ENCODE measurements at places on chromosomes 7 and 10.

- no peaks in the 10 kb centered on the region for H3K36me3 ChIP-seq
- H3K27me3 ChIP-seq = no peaks in the 10 kb centered on the region
- no peak overlapping the region for H3K27ac ChIP-seq
Measured at GRCh38 chr7:126339813-126340212, 912.9 kb downstream of the GRM8 start.

DNA sequence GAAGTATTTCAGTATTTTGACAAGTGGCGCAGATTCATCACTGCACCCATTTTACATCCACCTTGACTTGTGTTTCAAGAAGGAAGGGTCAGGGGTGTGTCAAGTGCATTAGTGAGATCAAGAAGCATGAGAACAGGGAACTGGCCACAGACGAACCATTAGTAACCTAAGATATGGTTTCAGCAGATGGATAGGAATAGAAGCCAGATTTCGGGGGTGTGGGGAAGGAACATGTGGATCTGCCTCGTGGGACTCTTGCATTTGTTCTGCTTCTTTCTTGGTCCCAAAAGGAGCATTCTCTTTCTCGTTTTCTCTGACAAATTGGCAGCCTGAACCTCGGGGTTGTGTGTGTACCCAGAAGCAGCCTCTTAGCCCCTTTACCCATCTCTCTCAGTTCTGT, 9.6 kb downstream of the DENND2A start:
- H3K27me3 ChIP-seq = no peaks in the 10 kb centered on the region
- peaks cover 11% of the 10 kb centered on the region for H3K4me1 ChIP-seq
- H3K4me3 ChIP-seq = no peak overlapping the region

DNA sequence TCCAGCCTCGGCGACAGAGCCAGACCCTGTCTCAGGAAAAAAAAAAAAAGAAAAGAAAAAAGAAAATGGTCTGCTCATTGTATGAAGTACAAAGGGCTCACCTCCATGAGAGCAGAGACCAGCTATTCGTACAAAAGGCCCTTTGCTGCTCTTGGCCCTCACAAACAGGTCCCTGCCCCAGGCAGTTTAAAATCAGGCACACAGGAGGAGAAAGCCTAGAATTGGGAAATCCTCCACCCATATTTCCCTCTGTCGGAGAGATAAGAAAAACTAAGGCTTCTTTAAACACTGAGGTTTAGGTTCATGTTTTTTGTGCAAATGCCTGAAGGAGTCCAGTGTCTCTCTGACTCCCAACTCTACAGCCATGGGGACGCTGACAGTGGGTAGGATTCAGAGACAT, 15.1 kb downstream of the GNA12 start:
- H3K27ac ChIP-seq = no peak overlapping the region
- no peak for DNase-seq
- H3K36me3 ChIP-seq = no peaks in the 10 kb centered on the region
- H3K27me3 ChIP-seq = no peaks in the 10 kb centered on the region
- H3K4me3 ChIP-seq = no peak overlapping the region

- no peak for DNase-seq
Measured at GRCh38 chr7:155161690-155162089, 91.6 kb downstream of the HTR5A start.

GRCh38 chr7:103048833-103049232, 25.8 kb downstream of the FBXL13 start:
- H3K36me3 ChIP-seq = no peaks in the 10 kb centered on the region
- H3K27me3 ChIP-seq = no peaks in the 10 kb centered on the region
- H3K27ac ChIP-seq = no peak overlapping the region
- no peaks in the 10 kb centered on the region for H3K4me1 ChIP-seq
- no peak for DNase-seq

- no peaks in the 10 kb centered on the region for H3K27me3 ChIP-seq
- H3K4me3 ChIP-seq = no peak overlapping the region
- no peak for DNase-seq
- H3K27ac ChIP-seq = no peak overlapping the region
- no peaks in the 10 kb centered on the region for H3K4me1 ChIP-seq
Measured at GRCh38 chr10:1393481-1393880, 337.3 kb downstream of the WDR37 start.

GRCh38 chr10:132709471-132709951, 76.4 kb downstream of the NKX6-2 start:
- H3K4me1 ChIP-seq = peaks cover 9% of the 10 kb centered on the region
- H3K4me3 ChIP-seq = no peak overlapping the region
- no peaks in the 10 kb centered on the region for H3K27me3 ChIP-seq
- DNase-seq = no peak

DNA sequence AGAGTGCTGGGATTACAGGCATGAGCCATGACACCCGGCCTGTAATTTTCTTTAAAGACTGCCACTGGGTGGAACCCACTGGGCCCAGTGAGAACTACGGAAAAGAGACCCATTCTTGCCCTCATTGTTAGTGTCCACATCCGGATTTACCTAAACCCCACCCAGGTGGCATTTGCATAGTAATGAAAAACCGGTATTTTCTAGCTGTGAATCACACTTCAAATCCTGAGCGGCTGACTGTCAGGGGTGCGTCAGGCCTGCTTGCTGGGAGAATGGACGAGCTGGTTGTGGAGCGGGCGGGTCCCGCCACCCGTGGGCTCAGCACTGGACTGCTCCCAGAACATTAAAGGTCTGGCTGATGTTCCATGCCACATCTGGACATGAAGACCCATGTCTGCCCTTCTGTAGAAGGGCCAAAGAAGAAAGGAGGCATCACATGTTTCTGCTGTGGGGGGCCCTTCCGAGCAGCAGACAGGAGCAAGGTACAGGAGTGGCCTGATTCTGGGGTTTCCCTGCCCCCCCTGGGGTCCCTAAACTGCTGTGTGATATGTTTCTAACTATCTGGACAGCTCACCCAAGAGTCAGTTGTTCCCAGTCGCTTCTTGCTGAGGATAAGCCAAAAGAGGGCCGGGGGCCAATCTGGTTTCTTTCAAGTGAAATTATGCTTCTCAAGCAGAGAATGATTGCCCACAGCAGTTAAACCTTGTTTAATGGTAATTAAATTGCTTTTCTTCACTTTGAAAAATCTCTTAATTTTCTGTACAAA, 46.4 kb downstream of the KIAA1217 start:
- peaks cover 28% of the 10 kb centered on the region for H3K4me1 ChIP-seq
- no peaks in the 10 kb centered on the region for H3K36me3 ChIP-seq
- H3K4me3 ChIP-seq = peak overlapping the region; percentile 7

GRCh38 chr10:116742367-116743265, at the start of gene HSPA12A:
TSS of gene HSPA12A (minus strand) at chr10:116742566. CDS start at chr10:116742469, 97 bp downstream.
- H3K36me3 ChIP-seq = no peaks in the 10 kb centered on the region
- peak within 1 kb of the TSS; percentile 60 for H3K4me3 ChIP-seq
- peaks cover 57% of the 10 kb centered on the region for H3K27me3 ChIP-seq
- H3K4me1 ChIP-seq = no peaks in the 10 kb centered on the region
- H3K27ac ChIP-seq = no peak within 1 kb of the TSS
- peak; percentile 82 for DNase-seq

- no peaks in the 10 kb centered on the region for H3K36me3 ChIP-seq
- H3K27me3 ChIP-seq = no peaks in the 10 kb centered on the region
- no peaks in the 10 kb centered on the region for H3K4me1 ChIP-seq
- DNase-seq = no peak
- no peak overlapping the region for H3K4me3 ChIP-seq
Measured at GRCh38 chr10:71783917-71784678, 10.8 kb upstream of the VSIR start.

- no peak overlapping the region for H3K4me3 ChIP-seq
- no peaks in the 10 kb centered on the region for H3K4me1 ChIP-seq
- H3K27me3 ChIP-seq = no peaks in the 10 kb centered on the region
- H3K27ac ChIP-seq = no peak overlapping the region
- no peak for DNase-seq
Measured at GRCh38 chr10:32103721-32104120, 47.5 kb upstream of the KIF5B start.

DNA sequence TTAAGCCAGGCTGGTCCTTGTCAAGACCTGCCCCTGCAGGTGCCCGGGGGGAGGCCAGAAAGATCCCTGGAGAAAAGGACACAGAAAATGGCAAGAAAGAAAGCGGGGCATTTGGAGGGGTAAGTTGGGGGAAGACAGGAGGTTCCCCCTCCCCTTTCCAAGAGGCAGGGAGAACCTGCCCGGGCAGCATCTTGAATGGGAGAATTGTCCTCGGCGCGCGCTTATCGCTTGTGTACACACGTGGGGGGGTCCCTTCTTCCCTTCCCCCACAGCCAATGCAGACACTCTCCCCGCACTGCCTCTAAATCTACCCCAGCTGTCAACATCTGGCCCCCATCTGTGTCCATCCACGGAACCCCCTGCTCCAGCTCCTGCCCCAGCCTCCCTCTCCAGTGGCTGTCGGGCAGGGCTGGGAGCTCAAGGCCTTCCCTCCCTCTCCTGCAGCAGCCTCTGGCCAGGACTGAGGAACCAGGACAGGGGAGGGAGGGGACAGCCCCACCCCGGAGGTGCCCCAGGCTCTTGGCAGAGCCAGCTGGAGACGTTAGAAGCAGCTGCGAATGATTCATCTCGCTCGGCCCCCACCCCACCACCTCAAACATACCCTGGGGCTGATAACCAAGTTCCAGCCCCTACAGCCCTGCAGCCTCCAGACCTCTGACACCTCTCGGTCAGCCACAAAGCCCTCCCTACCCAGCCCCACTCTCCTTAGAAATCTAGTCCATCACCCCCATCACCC, 25.3 kb downstream of the EPHB4 start:
- H3K27me3 ChIP-seq = no peaks in the 10 kb centered on the region
- no peak overlapping the region for H3K27ac ChIP-seq
- DNase-seq = peak; percentile 52
- H3K36me3 ChIP-seq = peaks cover 43% of the 10 kb centered on the region
- H3K4me1 ChIP-seq = peaks cover 8% of the 10 kb centered on the region
- H3K4me3 ChIP-seq = no peak overlapping the region

DNA sequence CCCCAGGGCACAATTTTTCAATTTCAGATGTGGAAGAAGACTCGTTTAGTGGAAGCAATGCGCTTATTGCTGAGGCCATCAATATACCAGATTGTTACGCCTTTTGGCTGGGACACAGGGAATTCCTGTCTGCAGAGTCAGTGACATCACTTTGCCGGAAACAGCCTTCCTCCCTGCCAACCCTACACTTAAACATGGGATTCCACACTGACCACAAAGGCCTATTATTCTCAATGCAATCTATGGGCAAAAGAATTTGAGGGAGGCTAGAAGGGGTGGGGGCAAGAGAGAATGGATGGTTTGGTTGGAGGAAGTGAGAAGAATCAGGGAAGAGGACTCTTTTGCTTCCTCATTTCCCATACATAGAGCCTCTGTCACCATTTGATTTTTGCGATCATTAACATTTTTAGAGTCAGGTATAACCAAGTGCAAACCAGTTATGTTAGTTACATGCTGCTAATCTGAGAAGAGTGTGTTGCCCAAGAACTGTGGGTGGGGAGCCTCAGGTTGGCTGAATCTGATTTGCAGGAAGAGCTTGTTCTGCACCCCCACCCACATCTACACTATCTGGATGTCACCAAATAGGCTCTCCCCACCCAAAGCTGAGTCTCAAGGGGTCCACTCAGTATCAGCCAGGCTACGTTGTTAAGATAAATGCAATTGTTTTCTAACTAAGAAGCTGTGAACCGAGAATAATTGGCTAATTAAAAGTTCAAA, 58.2 kb downstream of the ENTPD1 start:
- H3K27ac ChIP-seq = no peak overlapping the region
- H3K4me3 ChIP-seq = no peak overlapping the region
- no peaks in the 10 kb centered on the region for H3K4me1 ChIP-seq
- H3K36me3 ChIP-seq = peaks cover 4% of the 10 kb centered on the region
- no peak for DNase-seq

DNA sequence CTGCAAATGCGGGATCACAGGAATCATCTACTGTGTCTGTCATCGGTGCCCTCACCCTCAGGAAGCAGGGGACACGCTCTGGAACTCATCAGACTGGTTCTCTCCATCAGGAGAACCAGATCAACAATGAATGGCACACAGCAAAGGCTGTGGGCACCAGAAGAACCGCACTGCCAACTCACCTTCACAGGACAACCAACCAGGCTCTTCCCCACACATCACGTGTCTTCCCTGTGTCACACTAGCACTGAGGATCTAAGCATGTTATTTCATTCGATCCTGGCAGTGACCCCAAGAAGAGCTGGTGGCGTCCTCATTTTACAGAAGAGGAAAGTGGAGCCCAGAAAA, 106.1 kb downstream of the TNS3 start:
- no peak for DNase-seq
- no peaks in the 10 kb centered on the region for H3K36me3 ChIP-seq
- peaks cover 2% of the 10 kb centered on the region for H3K27me3 ChIP-seq
- H3K27ac ChIP-seq = no peak overlapping the region

- H3K4me3 ChIP-seq = no peak overlapping the region
- no peaks in the 10 kb centered on the region for H3K4me1 ChIP-seq
- no peaks in the 10 kb centered on the region for H3K36me3 ChIP-seq
- peaks cover 8% of the 10 kb centered on the region for H3K27me3 ChIP-seq
- DNase-seq = no peak
- no peak overlapping the region for H3K27ac ChIP-seq
Measured at GRCh38 chr10:30589441-30589840, 40.1 kb downstream of the LYZL2 start.

GRCh38 chr10:4719036-4719435, 107.0 kb upstream of the AKR1E2 start:
- no peaks in the 10 kb centered on the region for H3K36me3 ChIP-seq
- no peak overlapping the region for H3K4me3 ChIP-seq
- no peaks in the 10 kb centered on the region for H3K27me3 ChIP-seq
- no peaks in the 10 kb centered on the region for H3K4me1 ChIP-seq

DNA sequence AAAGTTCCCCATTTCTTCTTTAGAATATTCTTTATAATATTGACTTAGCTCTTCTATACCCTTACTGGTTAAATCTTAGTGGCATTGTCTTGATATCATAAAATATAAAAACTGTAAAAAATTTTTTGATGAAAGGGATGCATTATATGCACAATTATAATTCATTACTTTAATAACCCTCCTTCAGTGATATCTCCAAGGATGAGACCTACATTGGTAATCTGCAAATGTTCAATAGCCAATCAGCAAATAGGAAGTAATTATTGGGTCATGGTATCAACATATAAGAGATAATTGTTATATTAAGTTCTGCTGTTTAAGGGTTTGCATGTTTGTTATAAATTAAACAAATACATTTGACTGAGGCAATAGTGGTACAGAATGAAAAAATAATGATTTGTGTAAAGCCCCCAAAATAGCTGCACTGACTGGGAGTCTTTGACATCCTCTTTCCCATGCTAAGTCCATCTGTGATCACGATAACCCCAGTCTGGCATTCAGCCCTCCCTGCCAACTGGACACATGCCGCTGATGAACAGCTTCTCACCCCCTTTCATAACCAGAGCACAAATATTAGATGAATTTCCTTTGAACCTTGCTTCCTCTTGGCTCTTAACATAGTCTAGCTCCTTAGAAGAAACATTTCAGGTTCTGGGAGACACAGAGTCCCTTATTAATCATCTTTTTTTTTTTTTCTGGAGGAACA, 169.5 kb downstream of the CPED1 start:
- no peaks in the 10 kb centered on the region for H3K27me3 ChIP-seq
- no peak overlapping the region for H3K4me3 ChIP-seq
- no peak overlapping the region for H3K27ac ChIP-seq
- H3K36me3 ChIP-seq = no peaks in the 10 kb centered on the region
- H3K4me1 ChIP-seq = no peaks in the 10 kb centered on the region
- no peak for DNase-seq

- H3K27ac ChIP-seq = no peak overlapping the region
- DNase-seq = no peak
- no peaks in the 10 kb centered on the region for H3K4me1 ChIP-seq
- no peaks in the 10 kb centered on the region for H3K27me3 ChIP-seq
- H3K36me3 ChIP-seq = no peaks in the 10 kb centered on the region
- H3K4me3 ChIP-seq = no peak overlapping the region
Measured at GRCh38 chr7:82264783-82265305, 178.7 kb downstream of the CACNA2D1 start.

All from H1 (cell line).